ENCODE measurements at places on chromosomes 7 and 10.

GRCh38 chr10:98339799-98340198, 71.8 kb upstream of the LOXL4 start:
- DNase-seq: no peak

DNA sequence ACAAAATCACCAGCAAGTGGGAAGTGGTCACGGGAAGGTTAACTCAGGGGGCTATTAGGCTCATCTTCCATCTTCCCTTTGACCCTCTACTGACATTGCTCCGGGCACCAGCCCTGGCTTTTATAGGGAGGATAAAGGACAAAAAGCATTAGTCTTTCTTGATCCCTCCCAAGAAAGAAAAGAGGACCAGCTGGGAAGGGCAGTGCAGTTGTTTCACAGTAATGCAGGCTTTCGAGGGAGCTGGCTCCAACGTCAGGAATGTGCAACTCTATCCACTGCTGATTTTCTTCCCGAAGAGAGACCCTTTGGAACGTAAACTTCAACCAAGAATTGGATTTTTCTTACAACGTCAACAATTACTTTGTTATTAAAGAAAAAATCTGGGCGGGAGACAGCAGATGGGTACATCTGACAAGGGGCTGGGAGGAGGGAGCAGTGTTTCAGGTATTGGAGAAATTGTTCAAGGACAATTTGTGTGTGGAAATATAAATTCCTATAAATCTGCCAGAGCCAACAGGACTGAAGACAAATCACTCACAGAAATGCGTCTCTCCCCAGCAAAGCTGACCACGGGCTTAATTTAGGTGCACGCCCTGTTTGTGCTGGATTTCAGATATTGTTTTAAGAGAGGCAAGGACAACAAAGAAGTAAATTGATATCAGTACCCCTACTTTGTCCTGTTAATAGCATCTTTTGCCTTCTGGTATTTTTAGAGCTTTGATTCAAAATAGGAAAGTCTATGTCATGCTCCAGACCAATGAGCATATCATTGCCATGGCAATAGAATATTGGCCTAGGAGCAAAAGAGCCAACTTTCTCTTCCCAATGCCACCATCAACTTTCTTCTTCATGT, 23.4 kb upstream of the ARID5B start:
- DNase-seq: no peak

DNA sequence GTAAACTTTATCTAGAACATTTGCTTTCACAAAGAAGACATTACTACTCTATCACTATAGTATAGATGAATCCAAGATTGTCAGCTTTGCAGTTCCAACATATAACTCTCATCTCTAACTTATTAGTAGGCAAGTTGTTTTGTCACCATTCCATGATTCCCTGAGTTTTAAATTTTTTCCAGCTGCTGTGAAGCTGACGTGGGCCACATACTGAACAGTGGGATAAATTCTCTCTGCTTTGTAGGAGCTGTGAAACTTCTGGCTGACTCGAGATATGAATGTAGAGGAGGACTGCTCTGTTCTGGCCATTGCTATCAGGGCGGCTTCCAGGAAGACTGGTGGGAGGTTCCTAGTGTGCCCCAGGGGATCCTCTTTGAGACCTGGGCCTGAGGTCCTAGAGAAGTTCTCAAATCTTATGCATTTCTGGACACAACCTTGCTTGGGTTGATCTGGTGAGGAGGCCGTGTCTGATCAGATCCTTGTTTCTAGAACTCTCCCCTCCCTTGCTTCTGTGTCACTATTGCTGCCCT, 58.0 kb downstream of the LSMEM1 start:
- DNase-seq: no peak

- no peak for DNase-seq
Measured at GRCh38 chr10:111970111-111970510, 213.5 kb downstream of the GPAM start.

DNA sequence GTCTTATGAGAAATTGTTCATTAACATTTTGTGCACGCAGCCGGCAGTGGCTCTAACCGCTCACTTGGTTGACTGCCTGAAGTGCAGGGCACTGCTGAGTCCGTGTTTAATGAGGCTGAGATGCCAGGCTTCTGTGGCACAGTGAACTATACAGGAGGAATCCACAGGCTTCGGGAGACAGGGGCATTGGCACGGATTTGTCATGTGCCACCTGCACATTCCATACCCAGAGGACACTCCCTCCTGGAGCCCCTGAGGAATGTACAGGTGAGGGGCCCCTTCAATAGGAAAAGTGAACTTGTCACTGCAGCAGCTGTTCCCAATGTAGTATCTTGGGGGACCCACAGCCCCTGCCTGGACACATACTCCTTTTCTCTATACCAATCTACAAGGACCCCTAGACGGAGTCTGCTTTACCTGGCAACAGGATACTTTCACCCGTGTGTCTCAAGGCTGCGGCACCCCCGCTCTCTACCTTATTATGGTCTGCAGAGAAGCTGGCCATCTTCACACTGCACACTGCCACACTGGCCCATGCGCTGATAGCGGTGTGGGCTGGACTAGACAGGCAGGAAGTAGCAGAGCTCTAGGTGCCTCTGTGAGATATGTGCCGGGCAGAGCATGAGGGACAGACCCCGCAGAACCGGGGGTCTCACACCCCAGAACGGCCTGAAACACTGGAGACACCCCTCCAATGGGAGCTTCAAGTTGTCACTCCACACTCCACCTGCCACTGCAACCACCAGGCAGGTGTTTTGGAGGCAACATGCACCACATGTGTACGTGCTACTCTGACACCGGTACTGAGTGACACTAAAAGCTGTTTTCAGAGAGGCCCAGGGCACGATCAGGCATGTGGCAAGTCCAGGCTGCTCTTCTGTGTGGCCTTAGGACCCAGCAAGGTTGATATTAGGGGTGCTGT, 71.4 kb upstream of the RHEB start:
- no peak for DNase-seq

- DNase-seq: no peak
Measured at GRCh38 chr7:16034353-16034752, 347.9 kb upstream of the MEOX2 start.

GRCh38 chr7:32223721-32224120, 153.5 kb upstream of the PDE1C start:
- no peak for DNase-seq

DNA sequence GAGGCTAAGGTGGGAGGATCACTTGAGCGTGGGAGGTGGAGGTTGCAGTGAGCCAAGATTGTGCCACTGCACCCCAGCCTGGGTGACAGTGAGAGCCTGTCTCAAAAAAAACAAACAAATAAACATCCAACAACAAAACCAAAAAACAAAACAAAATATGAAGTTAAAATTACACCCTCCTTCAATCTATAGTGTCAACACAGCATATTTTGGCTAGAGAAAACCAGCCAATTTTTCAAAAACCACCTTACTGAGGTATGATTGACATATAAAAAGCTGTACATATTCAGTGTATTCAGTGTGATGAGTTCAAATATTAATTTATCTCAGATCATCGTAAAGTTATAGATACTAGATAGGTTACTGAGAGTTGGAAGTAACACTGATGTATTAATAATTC, 102.4 kb downstream of the ICA1 start:
- DNase-seq: no peak

DNA sequence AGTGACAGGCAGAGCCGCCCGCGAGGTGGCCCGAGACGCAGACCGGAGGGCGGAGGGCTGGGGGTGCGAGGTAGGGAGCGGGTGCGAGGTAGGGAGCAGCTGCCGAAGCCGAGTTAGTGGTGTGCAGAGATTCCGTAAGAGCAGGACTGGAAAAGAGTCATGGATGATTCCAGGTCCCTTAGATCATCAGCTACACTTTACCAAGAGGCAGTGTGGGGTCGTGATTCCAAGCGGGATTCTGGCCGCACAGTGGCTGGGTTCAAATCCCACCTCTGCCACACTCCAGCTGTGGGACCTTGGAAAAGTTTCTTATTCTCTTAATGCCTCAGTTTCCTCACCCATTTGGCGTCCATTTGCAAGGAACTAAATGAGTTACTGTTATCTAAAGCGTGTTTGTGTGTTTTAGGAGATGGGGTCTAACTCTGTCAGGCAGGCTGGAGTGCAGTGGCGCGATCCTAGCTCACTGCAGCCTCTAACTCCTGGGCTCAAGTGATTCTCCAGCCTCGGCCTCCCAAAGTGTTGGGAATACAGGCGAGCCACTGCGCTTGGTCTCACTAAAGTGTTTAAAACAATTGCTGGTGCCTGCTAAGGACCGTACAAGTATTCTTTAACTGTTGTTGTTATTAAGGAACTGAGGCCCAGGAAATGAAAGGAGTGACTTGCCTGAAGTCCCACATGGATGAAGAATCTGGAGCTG, 1.1 kb downstream of the NDUFB2 start:
- no peak for DNase-seq

DNA sequence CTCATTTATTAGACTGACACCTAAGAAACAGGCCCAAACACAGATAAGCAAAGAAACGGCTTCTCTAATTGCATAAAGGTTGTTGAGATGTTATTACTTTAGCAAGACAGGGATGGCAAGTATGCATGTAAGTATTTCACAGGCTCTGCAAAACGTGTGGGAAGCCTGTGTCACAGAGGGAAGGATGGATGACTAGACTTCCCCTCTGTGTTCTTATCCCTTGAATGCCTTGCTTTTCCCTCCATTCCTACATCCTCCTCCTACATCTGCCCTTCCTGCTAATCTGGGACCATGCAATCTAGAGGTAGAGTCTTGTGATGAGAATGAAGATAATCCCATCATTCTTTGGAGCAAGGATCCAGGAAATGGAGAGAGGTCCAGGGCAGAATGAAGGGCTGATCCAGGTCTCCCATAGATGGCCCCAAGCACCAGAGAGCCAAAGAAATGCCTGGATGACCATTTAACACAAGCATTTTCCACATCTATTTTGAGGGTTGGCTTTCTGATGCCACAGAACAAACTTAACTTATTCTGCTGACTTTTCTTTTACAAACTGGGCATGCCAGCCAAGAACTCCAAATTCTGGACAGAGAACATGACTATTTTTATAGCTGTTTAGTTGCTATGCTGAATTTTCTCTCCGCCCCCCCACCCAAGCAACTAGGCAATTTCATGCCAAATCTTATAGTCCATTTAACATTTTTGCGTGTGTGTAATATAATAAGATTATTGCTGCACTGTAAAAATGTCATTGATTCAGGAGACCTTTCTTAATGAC, 48.1 kb downstream of the NRP1 start:
- DNase-seq: no peak

All from A673 (cell line).